ENCODE measurements at places on chromosomes 3 and 15. TPM values are rescaled to one million over a fixed set of nuclear protein-coding genes. Genes with fewer than 3 reads are reported as not detected.

GRCh38 chr15:90160781-90161727, 40.1 kb upstream of the SEMA4B start:
- no peak overlapping the region for H3K27ac ChIP-seq
- no peak for DNase-seq
- H3K4me3 ChIP-seq = no peak overlapping the region
- H3K27me3 ChIP-seq = no peaks in the 10 kb centered on the region

DNA sequence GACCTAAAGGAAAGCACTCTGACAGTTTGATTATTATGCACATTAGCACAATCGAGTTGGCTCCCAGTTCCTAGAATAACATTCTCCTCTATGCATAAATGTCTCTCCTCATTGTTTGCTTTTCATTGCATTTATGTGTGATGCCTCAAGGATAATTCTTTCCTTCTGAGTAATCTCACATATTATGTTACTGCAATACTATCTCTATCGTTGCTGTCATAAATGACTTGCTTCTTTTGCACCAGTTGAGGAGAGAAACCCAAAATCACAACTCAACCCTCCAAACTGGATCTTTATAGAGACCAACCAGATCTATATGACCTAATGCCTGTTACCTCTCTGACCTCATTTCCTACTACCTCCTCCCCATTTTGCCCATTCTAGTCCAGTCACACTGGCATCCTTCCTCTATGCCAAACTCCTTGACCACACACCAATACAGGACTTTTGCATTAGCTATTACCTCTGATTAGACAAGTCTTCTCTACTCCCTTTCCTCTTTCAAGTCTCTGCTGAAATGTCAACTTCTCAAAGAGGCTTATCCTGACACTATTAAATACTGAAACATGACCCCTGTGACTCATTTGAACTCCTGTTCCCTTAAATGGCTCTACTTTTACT, 1026.0 kb downstream of the TUSC7 start:
- H3K27me3 ChIP-seq = no peaks in the 10 kb centered on the region
- no peak for DNase-seq
- no peak overlapping the region for H3K4me3 ChIP-seq
- no peak overlapping the region for H3K27ac ChIP-seq
- H3K36me3 ChIP-seq = no peaks in the 10 kb centered on the region

- peak overlapping the region; percentile 26 for H3K4me3 ChIP-seq
- H3K4me1 ChIP-seq = peaks cover 70% of the 10 kb centered on the region
- DNase-seq = no peak
- no peaks in the 10 kb centered on the region for H3K27me3 ChIP-seq
These were observed 45.1 kb downstream of the ZBTB38 start for GRCh38 chr3:141413391-141413790.

DNA sequence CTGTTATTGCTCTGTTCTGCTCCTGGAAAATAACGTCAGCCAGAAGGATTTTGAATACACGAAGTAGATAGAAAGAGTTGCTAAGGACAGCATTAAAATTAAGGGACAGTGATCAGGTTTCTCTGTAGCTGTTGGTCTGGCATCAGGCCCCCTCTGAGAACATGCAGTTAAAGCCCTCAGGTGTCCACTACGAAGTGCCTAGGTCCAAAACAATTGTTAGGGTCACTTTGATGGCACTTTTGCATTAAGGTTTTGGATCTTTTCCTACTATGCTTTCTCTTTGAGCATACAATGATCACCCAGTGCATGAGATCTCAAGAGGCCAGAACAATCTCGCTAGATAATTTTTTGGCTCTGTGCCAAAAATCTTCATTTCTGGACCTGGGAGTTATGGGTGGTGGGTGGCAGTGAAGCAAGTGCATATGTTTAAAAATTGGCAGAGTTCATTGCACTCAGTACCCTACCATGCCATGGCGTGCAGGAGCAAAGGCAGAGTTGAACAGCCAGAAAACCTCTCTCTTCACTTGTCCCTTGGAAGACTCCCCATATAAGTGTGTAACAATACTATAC, 797.6 kb downstream of the ROBO2 start:
- H3K4me1 ChIP-seq = no peaks in the 10 kb centered on the region
- no peak for DNase-seq
- H3K4me3 ChIP-seq = no peak overlapping the region
- H3K36me3 ChIP-seq = no peaks in the 10 kb centered on the region

TICRR gene
- 0.20 TPM for total RNA-seq

DNA sequence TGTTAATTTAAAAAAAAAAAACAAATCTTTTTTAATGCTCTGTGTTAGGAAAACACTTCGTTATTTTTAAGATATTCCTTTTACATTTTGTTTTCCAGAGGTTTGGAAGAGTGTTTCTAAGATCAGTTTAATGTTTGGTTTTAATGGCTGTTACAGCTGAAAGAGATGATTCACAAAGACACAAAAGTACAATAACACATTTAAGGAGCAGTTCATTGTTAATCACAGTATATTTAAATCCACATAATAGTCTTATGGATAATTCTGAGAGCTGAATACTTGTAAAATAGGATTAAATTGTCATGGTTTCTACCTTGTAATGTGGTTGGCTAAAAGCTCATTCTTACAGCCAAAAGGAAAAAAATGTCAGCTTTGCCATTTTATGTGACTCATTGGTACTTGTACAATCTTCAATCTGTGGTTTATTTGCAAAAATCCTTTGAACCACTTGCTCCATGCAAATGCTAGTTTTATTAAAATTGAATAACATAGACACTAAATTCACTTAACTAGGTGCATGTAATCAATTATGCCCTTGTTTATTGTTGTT, 426.4 kb downstream of the NLGN1 start:
- H3K36me3 ChIP-seq = no peaks in the 10 kb centered on the region
- H3K27me3 ChIP-seq = no peaks in the 10 kb centered on the region
- no peak overlapping the region for H3K27ac ChIP-seq
- no peak overlapping the region for H3K4me3 ChIP-seq
- H3K4me1 ChIP-seq = no peaks in the 10 kb centered on the region

BCL2A1 gene
- 119 TPM for total RNA-seq

- no peaks in the 10 kb centered on the region for H3K4me1 ChIP-seq
- no peaks in the 10 kb centered on the region for H3K36me3 ChIP-seq
- DNase-seq = no peak
These were observed 21.4 kb upstream of the DYNC1LI1 start for GRCh38 chr3:32592011-32592410.

GRCh38 chr3:43014956-43015355, 35.8 kb downstream of the GASK1A start:
- peak overlapping the region; percentile 58 for H3K27ac ChIP-seq
- DNase-seq = no peak
- H3K36me3 ChIP-seq = no peaks in the 10 kb centered on the region

- H3K4me3 ChIP-seq = no peak overlapping the region
- H3K4me1 ChIP-seq = no peaks in the 10 kb centered on the region
- H3K36me3 ChIP-seq = no peaks in the 10 kb centered on the region
- no peaks in the 10 kb centered on the region for H3K27me3 ChIP-seq
These were observed 142.9 kb upstream of the MRPL3 start for GRCh38 chr3:131645638-131646037.

- H3K27ac ChIP-seq = no peak overlapping the region
- H3K27me3 ChIP-seq = no peaks in the 10 kb centered on the region
- no peak for DNase-seq
- no peak overlapping the region for H3K4me3 ChIP-seq
- no peaks in the 10 kb centered on the region for H3K36me3 ChIP-seq
These were observed 24.8 kb downstream of the MYO1E start for GRCh38 chr15:59347915-59348314.

DNA sequence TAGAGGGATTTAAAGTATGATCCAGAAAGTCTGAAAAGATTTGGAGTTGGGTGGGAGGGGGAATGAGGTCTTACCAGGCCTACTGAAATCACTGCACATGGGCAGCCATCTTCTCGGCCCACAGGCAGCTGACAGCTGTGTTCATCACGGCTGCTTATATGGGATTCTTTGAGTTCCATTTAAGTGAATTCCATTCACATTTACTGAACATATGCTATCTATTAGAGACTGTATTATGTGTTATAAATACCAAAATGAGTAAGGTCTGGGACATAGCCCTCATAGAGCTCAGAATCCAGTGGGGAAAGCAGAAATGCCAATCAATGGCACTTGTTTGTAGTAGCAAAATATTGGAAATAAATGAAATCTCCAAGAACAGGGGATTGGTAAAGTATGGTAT, 91.1 kb downstream of the TRIM42 start:
- no peak overlapping the region for H3K27ac ChIP-seq
- no peaks in the 10 kb centered on the region for H3K4me1 ChIP-seq
- DNase-seq = no peak
- no peaks in the 10 kb centered on the region for H3K36me3 ChIP-seq
- no peak overlapping the region for H3K4me3 ChIP-seq

- DNase-seq = no peak
- no peaks in the 10 kb centered on the region for H3K4me1 ChIP-seq
- H3K4me3 ChIP-seq = no peak overlapping the region
- no peak overlapping the region for H3K27ac ChIP-seq
- peaks cover under 1% of the 10 kb centered on the region for H3K27me3 ChIP-seq
These were observed 17.8 kb upstream of the MUC13 start for GRCh38 chr3:124952282-124952855.

ZXDC gene
- 61.0 TPM for total RNA-seq

GRCh38 chr15:69017978-69018377, 3.5 kb downstream of the NOX5 start:
- H3K36me3 ChIP-seq = no peaks in the 10 kb centered on the region
- no peaks in the 10 kb centered on the region for H3K27me3 ChIP-seq
- DNase-seq = no peak
- H3K4me3 ChIP-seq = no peak overlapping the region

GRCh38 chr15:36256404-36256807, 323.0 kb upstream of the CDIN1 start:
- H3K4me3 ChIP-seq = no peak overlapping the region
- H3K27me3 ChIP-seq = no peaks in the 10 kb centered on the region
- no peak for DNase-seq
- no peaks in the 10 kb centered on the region for H3K4me1 ChIP-seq
- no peaks in the 10 kb centered on the region for H3K36me3 ChIP-seq

DNA sequence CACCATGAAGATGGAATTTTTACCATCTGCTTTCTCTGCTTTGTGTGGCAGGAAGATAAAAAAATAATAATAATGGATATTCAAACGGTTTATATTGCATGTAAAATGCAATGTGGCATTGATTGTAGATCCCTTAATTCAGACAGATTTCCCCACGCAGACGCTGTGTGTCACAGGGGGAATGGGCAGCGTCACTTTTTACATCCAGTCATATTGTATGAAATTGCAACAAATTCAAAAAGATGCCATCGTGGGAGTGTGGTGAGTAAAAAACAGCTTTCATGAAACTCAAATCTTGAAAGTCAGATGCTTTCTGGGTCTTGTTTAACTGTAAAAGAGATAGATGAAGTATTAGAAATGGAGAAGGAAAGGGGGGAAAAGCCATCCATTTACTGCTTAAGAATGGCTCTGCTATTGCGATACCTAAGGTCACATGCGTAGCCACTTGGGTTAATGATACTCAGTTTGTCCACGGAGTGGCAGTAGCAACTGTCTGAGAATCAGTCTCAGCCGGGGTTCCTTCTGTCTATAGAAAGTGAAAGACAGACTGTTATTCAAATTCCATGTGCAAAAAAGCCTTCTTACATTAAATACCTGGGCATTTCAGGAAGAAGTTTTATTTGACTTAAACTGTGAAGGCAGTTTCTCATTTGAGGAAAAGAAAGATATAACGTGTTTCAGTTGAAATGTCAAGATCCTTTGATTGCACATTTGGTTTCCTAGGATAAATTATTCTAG, 28.5 kb downstream of the BTD start:
- H3K36me3 ChIP-seq = no peaks in the 10 kb centered on the region
- H3K27ac ChIP-seq = no peak overlapping the region
- peaks cover 8% of the 10 kb centered on the region for H3K4me1 ChIP-seq
- H3K27me3 ChIP-seq = no peaks in the 10 kb centered on the region

FRMD4B gene
- 3.0 TPM for total RNA-seq

WNT7A gene
- 0.20 TPM for total RNA-seq

DNA sequence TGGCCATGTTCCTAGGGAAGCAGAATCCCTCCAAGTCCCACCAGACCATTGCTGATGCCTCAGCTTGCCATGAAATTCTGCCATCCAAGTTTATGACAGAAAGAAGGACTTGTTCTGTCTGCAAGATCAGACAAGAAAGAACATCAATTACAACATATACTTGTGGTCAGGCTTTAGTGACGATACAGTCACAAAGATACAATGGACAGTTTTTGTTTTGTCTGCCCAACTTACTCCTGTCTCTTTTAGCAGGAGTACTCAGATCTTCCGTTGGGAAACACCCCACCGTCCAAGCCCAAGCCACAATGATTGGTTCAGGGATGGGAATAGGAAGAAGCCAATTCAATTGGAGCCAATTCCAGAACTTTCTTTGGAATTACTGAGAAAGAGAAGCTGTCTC, 15.7 kb downstream of the KLHL6 start:
- H3K4me3 ChIP-seq = no peak overlapping the region
- H3K27me3 ChIP-seq = no peaks in the 10 kb centered on the region
- DNase-seq = no peak
- H3K27ac ChIP-seq = no peak overlapping the region
- H3K4me1 ChIP-seq = peaks cover 52% of the 10 kb centered on the region
- H3K36me3 ChIP-seq = peaks cover 3% of the 10 kb centered on the region
